ENCODE measurements at places on chromosomes 16 and 17. TPM values are rescaled to one million over a fixed set of nuclear protein-coding genes. Genes with fewer than 3 reads are reported as not detected.

GRCh38 chr17:65556910-65557348, 4.5 kb downstream of the AXIN2 start:
- H3K4me3 ChIP-seq = no peak overlapping the region
- H3K27me3 ChIP-seq = no peaks in the 10 kb centered on the region
- H3K4me1 ChIP-seq = peaks cover 19% of the 10 kb centered on the region
- H3K36me3 ChIP-seq = no peaks in the 10 kb centered on the region
- peak; percentile 38 for DNase-seq
- no peak overlapping the region for H3K27ac ChIP-seq

DNA sequence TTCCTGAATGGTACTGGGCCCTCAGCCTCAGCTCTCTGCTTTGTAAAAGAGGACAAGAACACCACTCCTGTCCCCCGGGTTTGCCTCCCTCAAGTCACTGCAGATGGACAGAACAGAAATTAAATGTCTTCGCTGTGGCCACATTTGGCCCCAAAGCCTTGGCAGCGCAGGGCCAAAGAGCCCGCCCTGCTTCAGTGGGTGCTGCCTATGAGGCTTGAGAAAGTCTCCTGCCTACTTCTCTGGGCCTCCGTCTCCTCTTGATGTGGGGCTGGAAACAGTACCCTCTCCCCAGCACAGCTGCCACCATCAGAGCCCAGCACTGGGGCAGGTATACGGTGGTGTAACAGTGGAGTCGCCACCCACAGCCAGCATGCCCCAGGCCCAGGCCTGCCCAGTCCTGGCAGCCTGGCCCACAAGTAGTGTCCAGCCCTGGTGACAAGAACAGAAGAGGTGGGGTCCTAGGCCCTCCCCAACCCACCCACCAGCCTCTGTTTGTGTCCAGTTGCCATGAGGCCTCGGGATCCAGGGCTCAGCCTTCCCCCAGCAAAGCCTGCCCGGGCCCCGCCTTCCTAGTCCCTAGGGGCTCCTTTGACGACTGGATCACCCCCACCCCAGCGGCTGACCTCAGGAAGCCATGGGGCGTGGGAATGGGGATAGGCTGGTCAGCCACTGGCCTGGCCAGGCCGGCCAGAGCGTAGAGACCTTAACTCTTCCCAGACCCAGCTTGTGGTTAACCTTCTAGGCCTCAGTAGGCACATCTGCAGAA, 3.9 kb upstream of the TPPP3 start:
- H3K36me3 ChIP-seq = no peaks in the 10 kb centered on the region
- DNase-seq = no peak
- H3K27me3 ChIP-seq = no peaks in the 10 kb centered on the region

DNA sequence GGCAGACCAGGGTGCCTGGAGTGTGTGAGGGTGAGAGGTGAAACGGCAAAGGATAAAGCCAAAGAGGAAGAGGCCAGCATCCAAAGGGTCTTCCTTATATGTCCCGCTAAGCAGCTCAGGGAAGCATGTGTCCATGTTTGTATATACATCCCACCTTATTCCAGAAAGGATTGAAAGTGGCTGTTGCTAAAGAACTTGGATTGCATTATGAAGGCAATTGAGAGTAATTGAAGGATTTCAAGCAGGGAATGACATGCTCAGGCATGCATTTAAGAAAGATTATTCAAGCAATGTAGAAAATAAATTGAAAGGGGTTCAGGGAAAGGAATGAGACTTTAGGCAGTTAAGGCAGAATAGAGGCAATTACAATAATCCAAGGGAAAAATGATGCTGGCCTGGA, 237.6 kb upstream of the SOX9 start:
- H3K4me1 ChIP-seq = no peaks in the 10 kb centered on the region
- no peak for DNase-seq
- H3K36me3 ChIP-seq = no peaks in the 10 kb centered on the region
- no peak overlapping the region for H3K27ac ChIP-seq
- H3K27me3 ChIP-seq = no peaks in the 10 kb centered on the region

FN3K gene
- 7.2 TPM for total RNA-seq

PIRT gene
- total RNA-seq = not detected

Measured in thyroid gland (tissue), 4 donors.